NCI-H774 (cell line): ENCODE measurements at places on chromosomes 3 and 15.
A peak's percentile ranks its signal among the peaks of the same experiment; 100 is the strongest.

DNA sequence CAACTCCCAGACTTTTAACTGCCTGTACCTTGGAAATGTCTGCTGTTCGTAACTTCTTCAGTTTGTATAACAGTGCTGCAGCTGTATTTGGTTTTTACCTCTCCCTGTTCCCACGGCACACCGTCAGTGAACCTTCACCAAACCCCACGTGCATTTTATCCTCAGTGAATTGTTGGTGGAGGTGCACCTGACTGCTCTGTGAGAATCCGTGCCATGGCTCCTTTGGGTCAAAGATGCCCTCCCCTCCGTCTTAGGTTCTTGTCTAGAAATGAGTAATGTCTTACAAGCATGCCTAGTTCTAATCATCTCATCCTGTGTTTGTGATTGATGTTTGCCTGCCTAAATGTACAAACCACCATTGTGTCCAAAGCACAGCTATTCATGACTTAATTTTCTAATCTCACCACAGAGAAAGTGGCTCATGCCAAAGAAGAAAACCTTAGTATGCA, 28.2 kb downstream of the TPM1 start:
- no peak for DNase-seq

DNA sequence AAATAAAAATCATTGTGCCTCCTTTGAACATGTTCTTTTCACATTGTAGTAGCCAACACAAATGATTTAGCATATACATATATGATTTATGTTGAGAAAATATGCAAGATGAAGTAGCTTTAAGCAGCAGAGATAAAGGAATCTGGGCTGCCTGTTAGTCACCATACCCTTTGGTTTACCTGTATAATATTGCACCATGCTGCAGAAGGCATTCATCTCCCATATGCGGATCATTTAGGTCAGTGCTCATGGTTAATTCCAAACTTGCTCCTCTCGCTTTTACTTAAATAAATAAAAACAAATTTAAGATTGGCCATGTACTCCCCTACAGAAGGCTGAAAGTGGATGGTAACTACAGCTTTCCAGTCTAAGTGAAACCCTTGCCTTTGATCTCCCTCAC, 86.7 kb upstream of the TBL1XR1 start:
- no peak for DNase-seq

DNA sequence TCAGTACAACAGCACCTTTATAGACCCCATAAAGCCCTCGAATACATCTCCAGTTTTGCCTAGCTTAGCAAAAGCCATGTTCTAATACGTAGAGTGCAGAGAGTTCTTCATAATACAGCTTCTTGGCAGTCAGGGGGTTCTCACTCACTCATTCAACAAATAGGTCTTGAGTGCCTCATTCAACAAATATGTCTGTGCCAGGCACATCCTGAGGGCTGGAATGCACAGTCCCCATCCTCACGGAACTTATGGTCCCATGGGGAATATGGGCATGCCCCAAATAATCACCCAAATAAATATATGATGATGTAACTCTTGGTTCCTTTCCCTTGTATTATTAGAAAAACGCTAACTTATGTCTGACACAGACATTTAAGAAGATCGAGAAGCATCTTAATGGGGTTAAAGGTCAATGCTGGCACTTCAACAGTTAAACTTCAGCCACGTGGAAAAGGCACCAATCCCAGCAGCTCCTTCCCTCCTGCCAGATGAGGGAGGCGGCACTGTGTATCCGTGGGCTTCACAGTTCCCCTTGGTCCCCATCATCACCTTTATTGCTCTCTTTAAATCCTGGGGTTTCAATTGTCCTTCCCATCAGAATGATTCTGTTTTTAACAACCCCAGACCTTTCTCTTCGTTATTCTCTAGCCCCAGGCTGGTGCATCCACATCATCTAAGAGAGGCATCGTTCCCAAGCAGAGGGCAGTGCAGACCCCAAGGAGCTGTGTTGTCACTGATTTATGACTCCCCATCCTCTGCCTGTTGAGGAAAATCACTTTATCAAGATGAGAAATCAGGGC, 18.9 kb upstream of the SEMA5B start:
- DNase-seq: no peak

GRCh38 chr3:183878071-183878470, 6.6 kb downstream of the PARL start:
- DNase-seq: no peak

GRCh38 chr3:149462581-149463011, 11.9 kb upstream of the TM4SF4 start:
- no peak for DNase-seq

DNA sequence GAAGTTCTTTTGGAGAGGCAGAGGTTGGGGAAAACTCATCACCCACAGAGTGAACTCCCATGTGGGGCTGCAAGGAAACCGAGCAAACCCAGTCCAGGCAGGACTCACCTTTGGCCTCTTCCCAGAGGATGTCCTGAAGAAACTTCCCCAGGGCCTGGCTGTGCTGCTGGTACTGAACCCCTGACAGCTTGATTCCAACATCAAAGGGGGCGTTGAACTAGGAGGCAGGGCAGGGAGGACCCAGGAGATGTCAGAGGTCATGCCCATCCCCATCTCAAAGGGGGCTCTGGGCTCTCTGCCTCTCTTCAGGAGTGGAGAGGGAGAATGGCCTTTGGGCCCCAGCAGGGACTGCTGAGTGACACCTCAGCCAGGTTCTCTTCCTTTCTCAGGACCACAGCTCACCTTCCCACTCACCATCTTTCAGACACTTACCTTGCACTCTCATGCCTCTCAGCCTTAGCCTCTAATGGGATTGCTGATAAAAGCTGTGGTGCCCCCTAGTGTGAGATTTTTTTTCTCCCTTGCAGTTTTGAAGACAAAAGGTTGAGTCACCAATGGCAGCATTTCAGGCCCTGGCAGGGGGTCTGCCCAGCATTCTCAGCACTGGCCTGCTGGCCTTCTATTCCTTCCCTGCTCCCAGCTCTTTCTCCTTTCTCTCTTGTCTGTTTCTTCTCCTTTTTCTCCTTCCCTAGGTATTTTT, 6.0 kb downstream of the GHRL start:
- DNase-seq: no peak

- DNase-seq: no peak
Observed at GRCh38 chr3:64167868-64168267, 57.4 kb downstream of the PRICKLE2 start.

DNA sequence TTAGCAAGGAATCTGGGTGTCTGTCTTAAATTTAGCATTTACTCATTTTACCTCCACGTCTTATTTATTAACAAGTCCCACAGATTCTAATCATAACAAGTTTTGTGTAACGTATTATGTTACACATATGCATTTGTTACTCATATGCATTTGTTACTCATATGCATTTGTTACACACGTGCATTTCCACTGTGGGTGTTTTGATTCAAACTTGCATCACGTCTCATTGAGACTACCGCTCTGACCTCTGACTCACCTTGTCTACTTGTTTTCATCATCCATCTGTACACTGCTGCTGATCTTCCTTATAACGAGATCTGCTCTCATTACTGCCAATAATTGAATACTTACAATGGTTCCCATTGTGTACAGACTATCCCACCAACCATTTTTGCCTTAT, 1141.4 kb downstream of the TBL1XR1 start:
- DNase-seq: no peak

DNA sequence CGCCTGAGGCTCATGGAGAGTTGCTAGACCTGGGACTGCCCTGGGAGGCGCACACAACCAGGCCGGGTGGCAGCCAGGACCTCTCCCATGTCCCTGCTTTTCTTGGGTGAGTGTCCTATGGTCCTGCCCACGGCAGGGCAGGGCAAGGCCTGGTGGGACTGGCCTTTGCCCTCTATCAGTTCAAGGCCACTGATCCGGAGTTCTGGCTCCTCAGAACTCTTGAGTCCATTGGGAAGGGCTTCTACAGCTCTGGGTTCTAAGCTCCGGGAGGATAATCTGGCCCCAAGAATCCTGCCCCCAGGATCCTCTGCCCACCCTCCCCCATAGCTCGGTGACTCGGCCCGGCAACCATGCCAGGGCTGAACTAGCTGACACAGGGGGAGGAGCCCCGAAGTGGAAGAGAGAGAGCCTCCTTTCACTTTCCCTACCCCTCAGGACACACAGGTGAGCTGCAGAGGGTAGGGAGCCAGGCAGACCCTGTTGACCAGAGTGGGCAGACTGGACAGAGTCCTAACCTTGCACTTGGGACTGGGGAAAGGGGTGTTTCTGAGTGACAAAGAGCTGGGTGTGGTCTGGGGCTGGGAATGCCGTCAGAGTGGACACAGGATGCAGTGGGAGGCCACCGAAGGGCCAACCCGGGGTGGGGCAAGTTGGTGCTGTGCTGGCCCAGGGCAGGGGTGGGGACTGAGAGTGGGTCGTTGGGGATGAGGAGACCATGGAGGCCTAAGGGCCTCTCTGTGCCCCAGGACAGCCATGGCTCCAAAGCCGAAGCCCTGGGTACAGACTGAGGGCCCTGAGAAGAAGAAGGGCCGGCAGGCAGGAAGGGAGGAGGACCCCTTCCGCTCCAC, 664 bp downstream of the PARP3 start:
- no peak for DNase-seq

- no peak for DNase-seq
Observed at GRCh38 chr3:7397097-7397496, 536.2 kb downstream of the GRM7 start.

- DNase-seq: no peak
Observed at GRCh38 chr3:67324554-67324953, 326.4 kb downstream of the KBTBD8 start.

GRCh38 chr3:159775372-159775961, 213.2 kb upstream of the IL12A start:
- DNase-seq: peak; percentile 85

DNA sequence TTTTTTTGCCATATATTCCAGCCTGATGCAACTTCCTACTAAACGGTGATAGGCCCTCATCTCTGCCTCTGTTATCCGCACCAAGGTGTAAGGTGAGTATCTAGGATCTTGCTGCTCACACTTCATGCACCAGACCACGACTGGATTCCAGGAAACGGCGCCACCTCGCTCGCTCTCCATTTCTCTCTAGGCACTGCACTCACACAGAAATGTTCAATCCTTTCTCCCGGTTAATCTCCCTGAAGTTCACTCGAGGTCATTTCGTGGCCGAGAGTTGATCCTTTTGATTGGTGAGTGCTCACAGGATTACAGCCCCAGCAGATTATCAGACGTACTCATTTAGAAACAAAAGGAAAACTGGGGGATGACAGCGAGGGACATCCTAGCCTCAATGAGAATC, 28.1 kb downstream of the MCF2L2 start:
- no peak for DNase-seq

GRCh38 chr15:61736790-61737189, 323.5 kb downstream of the VPS13C start:
- no peak for DNase-seq

DNA sequence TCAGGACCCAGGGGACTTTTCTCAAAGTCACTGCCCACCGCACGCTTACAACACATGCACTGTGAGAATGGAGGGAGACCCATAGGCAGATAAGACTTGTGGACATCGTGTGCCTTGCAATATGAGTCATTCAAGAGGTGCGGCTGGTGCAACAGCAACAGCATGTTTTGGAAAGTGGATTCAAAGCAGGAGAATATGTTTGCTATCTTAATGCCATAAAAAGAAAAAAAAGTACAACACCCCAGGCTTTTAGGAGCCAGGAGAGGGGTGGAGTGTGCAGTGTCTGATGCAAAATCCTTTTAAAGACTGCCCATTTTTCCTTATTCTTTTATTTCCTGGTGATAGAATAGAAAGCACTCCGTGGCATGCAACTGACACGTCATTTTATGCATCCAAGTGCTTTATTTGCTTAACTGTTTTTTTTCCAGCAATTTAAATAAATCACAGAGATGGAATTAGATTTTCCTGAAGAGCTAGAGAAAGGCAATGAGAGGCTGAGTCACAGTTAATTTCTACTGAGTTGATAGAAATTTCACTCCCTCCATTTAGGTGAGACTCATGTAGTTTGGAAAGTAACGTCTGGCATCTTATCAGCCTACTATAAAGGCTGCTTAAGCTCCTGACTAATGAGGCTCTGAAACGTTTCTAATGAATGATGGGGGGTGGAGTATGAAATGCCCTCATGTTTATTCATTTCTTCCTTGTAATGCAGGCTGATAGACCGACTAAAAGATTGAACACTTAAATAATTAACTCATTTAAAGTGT, 96.4 kb downstream of the NSUN3 start:
- DNase-seq: peak; percentile 29

DNA sequence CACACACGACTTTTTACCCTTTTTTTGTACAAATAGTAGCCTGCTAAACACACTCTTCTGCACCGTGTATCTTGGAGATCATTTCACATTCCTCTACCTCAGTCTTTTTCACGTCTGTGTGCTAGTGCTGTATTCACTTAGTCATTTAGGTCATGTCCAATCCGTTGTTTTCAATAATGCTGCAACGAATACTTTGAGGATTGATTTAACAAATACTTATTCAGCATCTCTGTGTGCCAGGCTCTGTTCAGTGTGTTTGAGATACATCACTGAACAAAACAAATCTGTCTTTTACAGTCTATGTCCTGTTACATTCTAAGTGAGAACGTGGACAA, 882 bp downstream of the JMJD7 start:
- no peak for DNase-seq

DNA sequence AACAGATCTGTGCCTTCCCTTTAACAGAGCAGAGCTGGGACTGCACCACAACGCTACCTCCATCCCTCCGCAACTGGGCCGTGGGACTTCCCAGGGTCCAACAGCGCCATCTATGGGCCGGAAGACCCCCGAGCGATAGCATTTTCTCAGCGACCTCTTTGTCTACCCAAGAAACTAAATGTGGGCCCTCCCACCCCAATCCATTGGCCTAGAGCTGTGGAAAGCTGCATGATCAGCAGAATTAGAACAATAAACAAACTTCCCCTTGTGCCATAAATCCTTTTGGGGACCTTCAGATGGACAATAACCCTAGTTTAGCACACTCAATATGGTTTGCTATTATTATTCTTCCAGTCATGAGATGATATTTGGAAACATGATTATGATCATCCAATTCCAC, 74.8 kb upstream of the NTRK3 start:
- no peak for DNase-seq

- no peak for DNase-seq
Observed at GRCh38 chr3:196288141-196288460, 575 bp upstream of the PCYT1A start.

DNA sequence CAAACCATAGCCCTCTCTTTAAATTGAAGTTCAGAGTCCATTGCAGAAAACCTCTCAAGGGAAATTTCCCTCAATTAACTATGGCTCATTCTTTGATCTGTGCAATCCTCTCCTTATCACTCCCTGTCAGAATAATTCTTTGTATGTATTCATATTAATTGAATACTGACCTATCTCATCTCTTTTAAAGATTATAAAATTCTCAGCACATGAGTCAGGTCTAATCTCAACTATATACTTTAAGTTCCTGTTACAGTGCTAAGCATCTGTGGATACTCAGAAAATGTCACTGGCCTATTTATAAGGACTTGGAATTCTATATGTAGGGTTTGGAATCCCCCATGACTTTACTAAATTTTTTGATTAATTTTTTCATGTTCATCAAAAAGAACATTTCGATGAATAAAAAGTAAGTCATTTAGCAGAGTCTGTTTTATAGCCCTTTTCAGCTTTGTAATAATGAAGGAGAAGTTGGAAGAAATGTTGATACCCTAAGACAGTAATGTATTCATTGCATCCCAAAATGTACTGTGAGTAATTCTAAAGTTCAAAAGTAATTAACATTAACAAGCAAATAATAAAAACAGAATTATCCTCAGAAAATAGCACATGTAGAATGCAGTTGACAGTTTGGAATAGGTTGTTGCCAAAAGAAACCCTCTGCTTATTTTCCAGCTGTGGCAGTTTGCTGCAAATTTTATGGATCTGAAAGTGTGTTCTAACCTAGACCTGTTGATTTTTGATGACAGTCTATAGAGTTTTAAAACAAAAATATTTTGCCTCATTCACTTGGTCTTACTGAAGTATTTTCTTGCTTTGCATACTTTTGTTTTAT, 503.4 kb upstream of the CBLB start:
- no peak for DNase-seq
